PC-3 (cell line): ENCODE measurements at places on chromosomes 5 and 9. TPM values are rescaled to one million over a fixed set of nuclear protein-coding genes. Genes with fewer than 3 reads are reported as not detected.

DNA sequence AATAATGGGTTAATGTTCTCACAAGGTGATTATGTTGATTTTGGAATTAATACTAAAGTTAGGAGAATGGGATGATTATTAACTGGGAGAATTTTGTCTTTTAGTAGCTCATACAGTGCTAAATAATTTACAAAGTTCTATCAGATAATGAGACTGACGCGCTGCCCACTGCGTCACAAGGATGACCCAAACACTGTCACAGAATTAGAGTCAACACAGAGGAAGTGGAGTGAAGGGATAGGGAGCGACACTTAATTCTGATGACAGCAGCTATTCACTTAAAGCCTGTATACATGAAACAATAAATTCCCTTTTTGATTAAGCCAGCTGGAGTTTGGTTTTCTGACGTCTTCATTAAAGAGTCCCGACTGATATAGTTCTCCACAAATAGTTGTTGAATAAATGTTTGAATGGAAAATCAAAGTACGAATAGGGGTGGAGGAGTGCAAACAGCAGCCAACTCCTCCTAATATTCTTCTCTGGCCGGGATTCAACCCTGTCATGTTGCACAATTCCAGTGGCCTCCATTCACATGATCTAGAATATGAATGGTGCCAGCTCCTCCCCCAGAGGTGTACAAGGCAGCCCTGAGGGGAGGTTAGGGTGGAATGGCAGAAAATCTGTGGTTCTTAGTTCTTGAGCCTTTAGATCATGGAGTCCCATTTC lies 140.3 kb downstream of the PCSK1 start:
- DNase-seq = no peak

GRCh38 chr9:129735546-129735945 lies 17.3 kb downstream of the PTGES start:
- DNase-seq = no peak

CAMK4 gene
- total RNA-seq = 0.55 and 0.69 TPM in 2 replicates

LHX6 gene
- 11.1 and 16.5 TPM in 2 replicates for total RNA-seq

STK32A gene
- total RNA-seq = 0.92 and 6.8 TPM in 2 replicates

SLC46A2 gene
- total RNA-seq = not detected in 2 replicates
